GM23338 (cell line): ENCODE measurements at places on chromosomes 4 and X. TPM values are rescaled to one million over a fixed set of nuclear protein-coding genes. Genes with fewer than 3 reads are reported as not detected.

DNA sequence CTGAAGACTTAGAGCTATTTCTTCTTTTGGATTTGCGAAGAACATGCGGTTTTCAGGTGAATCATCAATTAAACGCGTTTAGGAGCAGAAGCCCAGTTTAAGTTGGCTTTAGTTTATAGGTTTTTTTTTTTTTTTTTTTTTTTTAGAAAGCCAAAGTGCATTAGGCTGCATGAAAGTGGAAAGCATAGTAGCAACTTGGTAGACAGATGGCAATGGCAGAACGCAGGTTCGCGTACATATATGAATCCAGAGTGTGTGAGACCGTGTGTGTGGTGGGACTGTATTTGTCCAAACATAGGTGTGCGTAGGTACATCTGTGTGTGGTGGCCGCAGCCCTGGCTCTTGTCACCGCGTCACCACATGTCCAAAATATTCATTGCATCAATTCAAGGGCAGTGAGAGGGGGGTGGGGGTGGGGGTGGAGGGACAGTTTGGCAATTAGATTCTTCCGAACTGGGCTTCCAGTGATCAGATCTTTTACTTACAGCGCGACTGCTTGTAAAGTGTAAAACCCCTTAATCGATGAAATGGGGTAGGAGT is 901 bp downstream of the JADE1 start:
- peak overlapping the region; percentile 100 for H3K27ac ChIP-seq
- H3K4me3 ChIP-seq = peak overlapping the region; percentile 66
- H3K36me3 ChIP-seq = no peaks in the 10 kb centered on the region
- H3K27me3 ChIP-seq = no peaks in the 10 kb centered on the region
- H3K4me1 ChIP-seq = peaks cover 34% of the 10 kb centered on the region

GRCh38 chr4:185217408-185217975 is 8.1 kb downstream of the SNX25 start:
- no peak overlapping the region for H3K4me3 ChIP-seq
- DNase-seq = no peak
- 0 out of 2 replicates have a peak, but pooled peaks cover 2% of the 10 kb centered on the region for H3K27me3 ChIP-seq
- H3K27ac ChIP-seq = no peak overlapping the region
- peaks cover 51% of the 10 kb centered on the region for H3K4me1 ChIP-seq
- H3K36me3 ChIP-seq = no peaks in the 10 kb centered on the region

The ATOH1 gene
- 0.24 and 0.97 TPM in 2 replicates for polyA plus RNA-seq

DNA sequence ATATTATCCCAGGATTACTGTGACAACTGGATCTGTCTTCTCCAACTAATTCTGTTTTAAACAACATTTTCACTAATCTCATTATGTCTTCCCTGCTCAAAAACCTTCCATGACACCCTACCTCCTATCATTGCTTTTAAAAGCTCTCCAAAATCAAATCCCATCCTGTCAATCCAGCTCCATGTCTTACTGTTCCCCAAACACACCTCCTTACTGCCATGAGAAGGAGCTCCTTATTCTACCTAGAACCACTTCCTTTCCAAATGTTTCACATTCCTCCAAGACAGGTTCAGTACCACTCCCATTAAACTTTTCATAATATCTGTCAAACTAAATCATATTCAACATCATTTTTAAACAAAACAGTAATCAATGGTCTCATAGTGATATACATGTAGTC is 66.9 kb upstream of the WDR17 start:
- no peaks in the 10 kb centered on the region for H3K36me3 ChIP-seq
- H3K27me3 ChIP-seq = peaks cover 34% of the 10 kb centered on the region
- DNase-seq = peak; percentile 91
- no peak overlapping the region for H3K27ac ChIP-seq
- H3K4me3 ChIP-seq = no peak overlapping the region

The MAGEC1 gene
- polyA plus RNA-seq = not detected in 2 replicates

DNA sequence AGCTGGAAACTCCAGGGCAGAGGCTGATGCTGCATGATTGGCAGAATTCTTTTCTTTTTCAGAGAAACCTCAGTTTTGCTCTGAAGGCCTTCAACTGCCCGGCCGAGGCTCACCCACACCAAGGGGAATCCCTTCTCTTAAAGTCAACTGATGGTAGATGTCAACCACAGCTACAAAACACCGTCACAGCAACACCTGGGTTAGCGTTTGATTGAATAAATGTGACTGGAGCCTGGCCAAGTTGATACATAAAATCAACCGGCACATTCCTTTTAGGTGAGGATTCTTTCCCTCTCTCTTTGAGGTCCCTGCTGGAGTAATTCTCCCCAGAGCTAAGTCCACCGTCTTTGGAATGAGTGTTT is 15.2 kb upstream of the KIAA0232 start:
- DNase-seq = no peak
- H3K4me1 ChIP-seq = no peaks in the 10 kb centered on the region
- H3K27me3 ChIP-seq = no peaks in the 10 kb centered on the region
- no peak overlapping the region for H3K27ac ChIP-seq
- no peaks in the 10 kb centered on the region for H3K36me3 ChIP-seq
